ENCODE measurements at places on chromosomes 3 and 15. TPM values are rescaled to one million over a fixed set of nuclear protein-coding genes. Genes with fewer than 3 reads are reported as not detected.

The XCR1 gene
- total RNA-seq = not detected

The KCNAB1 gene
- 4.2 TPM for total RNA-seq

The STRA6 gene
- total RNA-seq = 1.0 TPM

The ABHD17C gene
- 3.7 TPM for total RNA-seq

The TTLL13 gene
- not detected for total RNA-seq

The A4GNT gene
- not detected for total RNA-seq

The FAIM gene
- total RNA-seq = 12.5 TPM

The RNU5B-1 gene
- not detected for total RNA-seq

The PAK6 gene
- total RNA-seq = 1.0 TPM

The LEKR1 gene
- total RNA-seq = 0.52 TPM

The ZNF662 gene
- total RNA-seq = 11.0 TPM

The MCF2L2 gene
- total RNA-seq = under 0.01 TPM

The CFAP44 gene
- 6.3 TPM for total RNA-seq

The VEPH1 gene
- 1.0 TPM for total RNA-seq

The BNC1 gene
- total RNA-seq = 1.6 TPM

The SERPINI2 gene
- not detected for total RNA-seq

The STRIT1 gene
- total RNA-seq = 1.0 TPM

The TXNRD3 gene
- 16.2 TPM for total RNA-seq

Data from skeletal muscle tissue (tissue), 5 donors.